KG1 (cell line): ENCODE measurements at places on chromosomes 3 and 15.

DNA sequence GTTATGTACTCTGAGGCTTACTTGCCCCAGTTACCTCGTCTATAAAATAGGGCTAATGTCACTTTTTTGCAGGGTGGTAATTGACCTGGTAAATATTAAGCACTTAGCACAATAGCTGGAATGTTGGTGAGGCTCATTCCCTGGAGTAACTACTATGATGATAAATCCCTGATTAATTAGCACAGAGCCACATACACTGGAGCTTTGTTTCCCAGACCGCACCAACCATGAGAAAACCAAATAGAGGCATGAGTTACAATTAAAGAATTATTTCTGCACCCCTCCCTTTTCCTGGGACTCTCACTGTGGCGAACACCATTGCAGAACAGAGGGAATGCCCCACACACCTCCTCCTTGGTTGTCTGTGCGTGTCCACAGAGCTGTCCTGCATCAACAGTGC lies 76.6 kb upstream of the CPOX start:
- DNase-seq = no peak

DNA sequence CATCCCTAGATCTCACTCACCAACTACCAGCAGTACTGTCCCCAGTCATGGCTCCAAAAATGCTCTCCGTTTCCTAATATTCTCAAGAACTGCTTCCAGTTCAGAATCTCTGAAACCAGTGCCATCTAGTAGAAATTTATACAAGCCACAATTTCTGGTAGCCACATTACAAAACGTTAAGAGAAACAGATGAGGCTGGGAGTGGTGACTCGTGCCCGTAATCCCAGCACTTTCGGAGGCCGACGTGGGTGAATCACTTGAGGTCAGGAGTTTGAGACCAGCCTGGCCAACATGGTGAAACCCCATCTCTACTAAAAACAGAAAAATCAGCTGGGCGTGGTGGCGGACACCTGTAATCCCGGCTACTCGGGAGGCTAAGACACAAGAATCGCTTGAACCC lies 78.4 kb upstream of the RAD18 start:
- no peak for DNase-seq

DNA sequence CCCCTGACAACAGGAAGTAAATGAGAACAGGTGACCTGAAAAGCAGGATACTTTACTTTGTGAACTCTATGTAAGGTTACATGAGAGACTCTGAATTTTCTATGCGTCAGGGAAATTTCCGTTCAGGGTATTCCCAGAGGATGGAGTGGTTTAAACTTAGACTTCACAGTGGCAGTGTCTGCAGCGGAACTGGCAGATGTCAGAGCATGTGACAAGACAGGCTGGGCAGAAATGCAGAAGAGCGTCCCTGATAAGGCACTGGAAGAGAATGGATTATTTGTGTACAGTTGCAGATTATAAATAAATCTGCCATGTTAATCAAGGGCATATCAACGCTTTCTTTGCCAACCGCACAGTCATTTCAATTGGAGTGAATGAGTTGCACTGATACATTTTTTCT lies 598.4 kb upstream of the ZNF717 start:
- DNase-seq = no peak

- no peak for DNase-seq
Measured at GRCh38 chr15:79315623-79316328, 4.9 kb downstream of the TMED3 start.

- DNase-seq = peak; percentile 54
Measured at GRCh38 chr3:51371943-51372557, 13.0 kb upstream of the MANF start.

GRCh38 chr15:74043425-74044266 lies 38.7 kb downstream of the GOLGA6A start:
- DNase-seq = no peak
